Omental fat pad (tissue), 4 donors: ENCODE measurements at places on chromosomes 6 and 20. TPM values are rescaled to one million over a fixed set of nuclear protein-coding genes. Genes with fewer than 3 reads are reported as not detected.

DNA sequence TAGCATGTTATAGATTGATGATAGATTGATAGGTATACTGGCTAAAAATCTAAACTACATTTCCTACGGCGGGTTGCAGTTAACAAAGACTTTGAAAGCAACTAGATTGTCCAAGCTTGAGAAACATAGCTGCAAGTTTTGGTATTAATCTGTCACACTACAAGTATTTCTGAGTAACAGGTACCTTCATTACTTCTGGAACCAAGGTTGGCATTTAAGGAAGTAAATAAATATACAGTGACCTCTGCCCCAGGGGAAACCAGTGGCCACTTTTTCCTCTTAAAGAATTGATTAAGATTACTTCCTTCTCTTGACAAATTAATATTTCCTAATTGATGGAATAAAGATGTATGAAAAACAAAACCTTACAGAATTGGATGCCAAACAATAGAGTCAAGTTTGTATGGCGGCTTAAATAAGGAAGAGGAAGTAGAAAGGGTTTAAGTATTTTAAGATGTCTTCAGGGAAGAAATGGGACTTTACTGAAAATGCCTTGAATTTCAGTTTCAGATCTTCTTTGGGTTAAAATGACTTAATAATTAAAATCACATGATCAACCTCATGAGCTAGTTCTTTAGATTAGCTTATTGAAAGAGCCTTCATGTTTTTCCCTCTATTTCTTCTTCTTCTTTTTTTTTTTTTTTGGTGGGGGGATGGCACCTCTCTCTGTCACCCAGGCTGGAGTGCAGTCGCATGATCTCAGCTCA, 132.8 kb downstream of the DOK5 start:
- DNase-seq = no peak

- DNase-seq = no peak
These were observed 30.5 kb upstream of the HFE start for GRCh38 chr6:26056583-26057350.

PSORS1C2 gene
- not detected for total RNA-seq

EYA4 gene
- total RNA-seq = 2.9 TPM

TMEM217 gene
- 3.6 TPM for total RNA-seq

GRCh38 chr6:25635886-25636317, 16.1 kb upstream of the SCGN start:
- DNase-seq = no peak

DNA sequence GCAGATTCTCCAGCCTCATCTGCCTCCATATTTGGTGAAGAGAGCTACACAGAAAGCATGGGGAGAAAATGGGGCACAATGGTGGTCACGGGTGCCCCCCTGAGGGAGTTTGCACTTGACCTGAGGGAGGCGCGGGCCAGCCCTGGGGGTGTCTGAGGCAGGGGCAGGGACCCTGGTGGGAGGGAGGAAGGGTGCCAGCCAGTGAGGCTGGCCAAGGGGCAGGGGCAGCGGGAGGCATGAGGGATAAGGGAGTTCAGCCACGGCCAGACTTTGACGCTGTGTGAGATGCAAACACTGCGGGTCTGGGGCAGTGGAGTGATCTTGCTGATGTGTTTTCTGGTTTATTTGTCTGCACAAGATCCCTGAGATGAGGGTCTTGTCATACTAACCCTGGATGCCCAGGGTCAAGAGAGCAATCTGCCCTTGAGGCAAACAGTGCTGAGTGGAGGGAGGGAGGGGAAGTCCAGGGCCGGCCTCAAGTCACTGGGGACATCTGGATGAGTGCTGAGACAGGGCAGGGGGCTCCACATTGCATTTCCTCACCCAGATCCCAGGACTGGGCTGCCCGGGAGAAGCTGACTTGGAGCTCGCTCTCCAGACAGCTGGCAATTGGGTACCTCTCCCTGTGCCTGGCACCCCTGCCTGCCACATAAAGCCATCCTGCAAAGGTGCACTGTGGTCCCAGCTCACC, 8.8 kb upstream of the PCMTD2 start:
- DNase-seq = no peak

GRCh38 chr6:151096255-151096612, 143.5 kb upstream of the AKAP12 start:
- DNase-seq = no peak

SGK2 gene
- 14.5 TPM for total RNA-seq

DNA sequence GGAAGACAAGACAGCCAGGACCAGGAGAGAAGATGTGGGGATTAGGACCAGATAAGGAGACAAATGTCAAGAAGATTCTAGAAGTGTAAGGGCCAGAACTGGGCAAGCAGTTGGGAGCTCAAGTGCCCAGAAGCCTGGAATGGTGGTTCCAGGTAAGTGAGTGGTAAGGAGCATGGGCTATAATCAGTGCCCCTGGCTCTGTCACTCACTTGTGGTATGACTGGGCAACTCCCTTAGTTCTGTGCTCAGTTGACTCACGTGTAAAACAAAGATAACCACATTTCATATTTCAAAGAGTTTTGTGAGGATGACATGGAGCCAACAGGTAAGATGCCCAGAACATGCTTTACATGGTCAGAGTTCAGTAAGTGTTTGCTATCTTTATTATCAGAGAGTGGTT, 11.2 kb downstream of the CCDC167 start:
- DNase-seq = no peak

WDR27 gene
- 35.9 TPM for total RNA-seq

- no peak for DNase-seq
These were observed 123.1 kb downstream of the RCAN2 start for GRCh38 chr6:46368169-46368536.

DNA sequence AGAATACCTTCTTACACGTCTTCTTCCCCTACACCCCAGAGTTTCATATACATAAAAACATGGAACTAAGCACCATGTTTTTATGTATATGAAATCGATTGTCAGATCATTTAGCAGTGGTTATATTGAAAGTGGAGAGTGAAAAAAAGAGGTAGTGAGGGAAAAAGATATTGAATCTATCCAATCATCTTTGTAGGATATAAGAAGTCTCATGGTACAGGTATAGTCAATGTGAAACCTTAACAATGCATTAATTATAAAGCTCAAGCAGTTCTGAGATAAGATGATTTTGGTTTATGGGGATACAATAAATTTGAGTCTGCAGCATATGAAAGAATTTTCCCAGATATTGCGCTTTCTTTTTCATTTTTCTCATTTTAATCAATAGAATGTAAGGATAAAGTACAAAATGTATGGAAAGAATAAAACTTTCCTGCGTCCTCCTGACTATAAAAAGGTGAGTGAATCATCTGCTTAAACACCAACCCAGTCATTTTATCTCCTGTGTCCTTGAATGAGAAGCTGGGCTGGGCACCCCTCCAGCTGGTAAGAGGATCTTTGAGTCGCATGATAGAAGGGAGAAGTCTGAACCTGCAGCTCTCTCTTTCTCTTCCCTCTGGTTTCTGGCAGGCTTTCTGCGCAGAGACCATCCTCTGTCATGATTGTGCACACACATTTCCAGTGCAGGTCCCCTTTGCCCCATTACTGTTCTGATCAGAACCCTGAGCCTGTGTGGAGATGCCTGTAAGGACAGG, 28.1 kb upstream of the AKIRIN2 start:
- DNase-seq = no peak

DYNLT1 gene
- total RNA-seq = 53.5 TPM

SYNDIG1 gene
- not detected for total RNA-seq

DNA sequence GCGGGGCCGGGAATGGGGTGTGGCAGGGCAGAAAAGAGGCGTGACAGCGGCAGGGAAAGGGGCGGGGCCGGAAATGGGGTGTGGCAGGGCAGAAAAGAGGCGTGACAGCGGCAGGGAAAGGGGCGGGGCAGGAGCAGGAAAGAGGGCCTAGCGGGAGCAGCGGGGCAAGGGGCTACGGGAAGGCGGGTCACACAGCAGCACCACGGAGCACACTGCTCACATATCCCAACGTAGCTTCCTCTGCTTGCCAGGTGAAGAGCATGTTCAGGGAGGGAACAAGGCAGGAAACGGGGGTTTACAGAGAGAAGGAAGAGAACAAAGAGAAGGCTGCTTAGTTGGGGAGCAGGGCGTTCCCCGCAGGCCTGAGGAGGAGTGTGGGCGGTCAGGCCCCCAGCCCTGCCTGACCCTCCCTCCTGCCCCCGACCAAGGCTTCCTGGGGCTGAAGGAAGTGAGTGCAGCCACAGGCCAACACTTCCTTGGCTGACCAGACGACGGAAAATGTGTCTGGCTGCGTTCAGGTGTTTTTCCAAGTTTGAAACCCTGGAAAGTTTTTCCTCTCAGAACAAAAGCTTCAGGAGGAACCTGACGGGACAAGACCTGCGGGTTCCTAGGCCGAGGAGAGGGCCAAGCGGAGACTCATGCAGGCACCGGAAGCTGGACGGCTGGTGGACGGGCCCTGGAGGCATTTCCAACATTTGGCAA, 13.8 kb downstream of the UCKL1 start:
- no peak for DNase-seq

DNA sequence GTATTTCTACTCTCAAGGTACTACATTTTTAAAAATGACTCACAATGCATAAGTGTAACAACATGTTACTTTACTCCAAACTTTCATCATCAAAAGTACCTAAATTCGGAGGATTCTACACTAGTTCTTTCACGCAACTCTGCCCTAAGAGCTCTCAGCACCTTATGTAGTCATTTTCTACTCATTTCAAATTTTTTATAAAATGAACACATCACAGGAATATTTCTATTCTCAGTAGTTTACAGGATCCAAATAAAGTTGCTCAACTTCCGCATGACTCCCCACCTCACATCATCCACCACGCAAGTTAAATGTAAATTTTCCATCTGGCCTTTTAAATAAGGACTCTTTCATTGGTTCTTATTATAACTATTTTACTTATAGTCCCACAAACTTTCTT, 344.9 kb upstream of the MANEA start:
- no peak for DNase-seq

- no peak for DNase-seq
These were observed 112.5 kb downstream of the GMDS start for GRCh38 chr6:2132916-2133315.

- DNase-seq = no peak
These were observed 12.0 kb downstream of the TCP1 start for GRCh38 chr6:159777240-159777904.

DNA sequence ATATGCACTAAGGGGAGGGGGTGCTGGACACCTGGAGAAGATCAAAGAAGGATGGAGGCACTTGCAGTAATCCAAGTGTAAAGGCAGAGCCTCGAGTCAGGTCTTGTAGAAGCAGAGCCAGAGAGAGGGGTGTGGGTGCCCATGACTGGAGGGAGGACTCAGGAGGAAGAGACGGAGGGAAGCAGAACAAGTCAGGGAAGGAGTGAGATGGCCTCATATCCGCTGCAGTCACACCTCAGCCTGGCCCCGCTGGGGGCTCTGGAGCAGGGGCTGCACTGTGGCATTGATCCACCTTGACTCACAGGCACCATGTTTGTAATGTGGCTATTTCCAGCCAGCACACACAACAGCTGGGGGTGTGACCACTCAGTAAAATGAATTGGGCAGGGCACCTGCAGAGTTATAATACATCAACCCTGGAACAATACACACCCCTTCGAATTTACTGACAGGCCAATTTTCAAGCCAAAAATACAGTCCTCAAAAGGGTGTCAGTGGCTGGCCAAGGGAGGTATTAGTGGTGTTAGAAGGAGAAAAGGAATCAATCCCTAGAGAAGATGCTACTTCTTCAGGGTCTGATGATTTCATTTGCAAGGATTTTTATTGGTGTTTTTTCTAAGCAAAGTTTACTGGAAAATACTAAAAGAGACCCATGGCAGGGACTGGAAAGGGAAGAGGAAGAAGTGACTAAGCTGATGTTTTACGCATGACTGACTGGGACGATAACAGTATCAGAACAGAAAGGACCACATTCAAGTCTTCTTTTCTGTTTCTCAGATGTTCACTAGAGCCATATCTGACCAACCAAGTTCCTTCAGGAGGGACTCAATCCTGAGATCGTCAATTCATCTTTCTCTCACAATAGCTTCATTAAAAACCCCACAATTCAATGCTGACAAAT, 18.9 kb upstream of the NXT1 start:
- DNase-seq = no peak

GRCh38 chr6:49982046-49982445, 12.6 kb upstream of the DEFB113 start:
- DNase-seq = no peak
